ENCODE measurements at places on chromosomes 11 and 22. TPM values are rescaled to one million over a fixed set of nuclear protein-coding genes. Genes with fewer than 3 reads are reported as not detected.

The IGLL1 gene
- not detected for polyA plus RNA-seq

The GGT5 gene
- polyA plus RNA-seq, result 4.8 TPM

The KCNE3 gene
- 9.6 TPM for polyA plus RNA-seq

The GPR83 gene
- not detected for polyA plus RNA-seq

The CALCA gene
- polyA plus RNA-seq, result 1.2 TPM

The PARVA gene
- polyA plus RNA-seq, result 16.8 TPM

GRCh38 chr11:124517314-124517713 is 26.1 kb downstream of the OR8B12 start:
- no peak overlapping the region for H3K4me3 ChIP-seq
- H3K27me3 ChIP-seq, result no peaks in the 10 kb centered on the region
- H3K27ac ChIP-seq, result no peak overlapping the region
- no peaks in the 10 kb centered on the region for H3K4me1 ChIP-seq
- no peaks in the 10 kb centered on the region for H3K36me3 ChIP-seq

- H3K36me3 ChIP-seq, result no peaks in the 10 kb centered on the region
- no peak overlapping the region for H3K4me3 ChIP-seq
- no peak overlapping the region for H3K27ac ChIP-seq
- no peak for DNase-seq
These were observed 153.6 kb downstream of the MAML2 start for GRCh38 chr11:96189351-96189750.

DNA sequence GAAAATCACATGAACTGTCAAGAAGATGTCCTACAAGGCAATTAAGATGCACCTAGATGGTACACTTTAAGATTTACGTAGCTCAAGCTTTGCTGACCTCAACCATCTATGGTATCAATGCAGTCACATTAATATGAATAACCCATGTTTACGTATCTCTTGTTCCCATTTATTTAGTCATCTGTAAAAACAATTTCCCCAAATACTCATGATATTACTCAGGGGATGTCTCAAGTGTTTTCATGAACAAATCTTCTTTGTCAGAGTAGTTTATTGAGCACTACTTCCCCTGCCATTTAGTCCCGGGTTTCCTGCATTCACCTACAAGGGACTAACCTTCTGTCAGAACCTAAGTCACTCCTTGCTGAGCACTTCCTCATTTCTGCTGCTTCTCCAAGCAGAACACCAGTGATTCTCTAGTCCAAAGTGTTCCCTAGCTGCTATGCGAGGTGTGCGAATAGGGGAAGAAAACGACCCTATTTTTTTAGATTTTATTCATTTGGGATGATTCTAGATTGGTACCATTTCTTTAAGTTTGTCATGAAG is 554.3 kb upstream of the LRRC4C start:
- H3K36me3 ChIP-seq, result no peaks in the 10 kb centered on the region
- no peak overlapping the region for H3K4me3 ChIP-seq
- H3K27ac ChIP-seq, result no peak overlapping the region
- no peak for DNase-seq

GRCh38 chr22:41324821-41325528 is 23.6 kb downstream of the ZC3H7B start:
- no peak for DNase-seq
- H3K27me3 ChIP-seq, result no peaks in the 10 kb centered on the region
- no peaks in the 10 kb centered on the region for H3K4me1 ChIP-seq
- H3K4me3 ChIP-seq, result no peak overlapping the region
- H3K27ac ChIP-seq, result no peak overlapping the region

DNA sequence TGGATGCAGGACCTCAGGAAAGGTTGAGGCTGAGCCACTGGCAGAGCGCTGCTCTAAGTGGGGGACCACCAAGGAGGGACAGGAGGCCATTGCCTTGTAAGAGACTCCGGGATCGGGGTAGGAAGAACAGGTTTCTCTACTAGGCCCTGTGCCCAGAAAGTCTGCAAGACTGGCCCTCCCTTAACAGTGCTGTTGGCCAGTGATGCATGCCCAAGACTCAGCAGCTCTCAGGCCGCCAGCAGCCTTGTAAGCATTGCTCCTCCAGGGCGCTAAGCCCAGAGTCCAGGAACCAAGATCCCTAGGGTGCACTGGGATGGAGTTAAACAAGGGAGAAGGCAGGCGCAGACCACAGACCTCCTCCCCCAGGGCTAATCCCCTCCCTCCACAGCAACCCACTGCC is 39.3 kb upstream of the PANX1 start:
- H3K4me3 ChIP-seq, result no peak overlapping the region
- H3K36me3 ChIP-seq, result no peaks in the 10 kb centered on the region
- H3K4me1 ChIP-seq, result no peaks in the 10 kb centered on the region
- H3K27me3 ChIP-seq, result no peaks in the 10 kb centered on the region
- DNase-seq, result no peak
- no peak overlapping the region for H3K27ac ChIP-seq

GRCh38 chr11:74877132-74877531 is 71.8 kb downstream of the XRRA1 start:
- DNase-seq, result no peak
- no peaks in the 10 kb centered on the region for H3K27me3 ChIP-seq
- peaks cover 22% of the 10 kb centered on the region for H3K36me3 ChIP-seq
- H3K27ac ChIP-seq, result no peak overlapping the region
- no peaks in the 10 kb centered on the region for H3K4me1 ChIP-seq

DNA sequence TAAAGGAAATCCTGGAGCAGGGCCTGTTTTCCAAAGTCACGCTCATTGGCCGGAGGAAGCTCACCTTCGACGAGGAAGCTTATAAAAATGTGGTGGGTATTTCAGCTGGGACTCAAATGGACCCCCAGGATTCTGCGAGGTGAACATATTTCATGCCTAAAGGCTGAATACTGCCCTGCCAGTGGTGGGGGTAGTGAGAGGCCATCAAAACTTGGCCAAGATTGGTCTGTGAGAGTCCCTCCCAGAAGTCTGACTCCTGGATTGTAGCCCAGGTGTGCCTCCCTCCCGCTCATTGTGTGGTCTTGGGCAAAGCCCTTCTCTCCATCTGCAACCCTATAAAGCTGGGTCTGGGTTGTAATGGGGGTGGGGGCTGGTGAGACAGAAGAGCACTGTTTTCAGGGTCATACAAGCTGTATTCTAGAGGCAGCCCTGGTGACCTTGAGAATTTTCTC is 853 bp downstream of the HTATIP2 start:
- peak overlapping the region; percentile 82 for H3K27ac ChIP-seq
- peak overlapping the region; percentile 86 for H3K4me3 ChIP-seq
- H3K4me1 ChIP-seq, result peaks cover 46% of the 10 kb centered on the region
- H3K36me3 ChIP-seq, result no peaks in the 10 kb centered on the region
- no peak for DNase-seq
- no peaks in the 10 kb centered on the region for H3K27me3 ChIP-seq

- no peak overlapping the region for H3K4me3 ChIP-seq
- no peaks in the 10 kb centered on the region for H3K36me3 ChIP-seq
- H3K4me1 ChIP-seq, result no peaks in the 10 kb centered on the region
- no peaks in the 10 kb centered on the region for H3K27me3 ChIP-seq
These were observed 407.3 kb downstream of the TMEM135 start for GRCh38 chr11:87444993-87445392.

Measured in sigmoid colon (tissue), 7 donors.